ELR (cell line): ENCODE measurements at places on chromosomes 11 and 22.

GRCh38 chr11:83193315-83194280 is at the start of gene ANKRD42:
Gene ANKRD42 (plus strand): TSS chr11:83193712. CDS start chr11:83194671, 959 bp downstream.
- peak; percentile 97 for DNase-seq

DNA sequence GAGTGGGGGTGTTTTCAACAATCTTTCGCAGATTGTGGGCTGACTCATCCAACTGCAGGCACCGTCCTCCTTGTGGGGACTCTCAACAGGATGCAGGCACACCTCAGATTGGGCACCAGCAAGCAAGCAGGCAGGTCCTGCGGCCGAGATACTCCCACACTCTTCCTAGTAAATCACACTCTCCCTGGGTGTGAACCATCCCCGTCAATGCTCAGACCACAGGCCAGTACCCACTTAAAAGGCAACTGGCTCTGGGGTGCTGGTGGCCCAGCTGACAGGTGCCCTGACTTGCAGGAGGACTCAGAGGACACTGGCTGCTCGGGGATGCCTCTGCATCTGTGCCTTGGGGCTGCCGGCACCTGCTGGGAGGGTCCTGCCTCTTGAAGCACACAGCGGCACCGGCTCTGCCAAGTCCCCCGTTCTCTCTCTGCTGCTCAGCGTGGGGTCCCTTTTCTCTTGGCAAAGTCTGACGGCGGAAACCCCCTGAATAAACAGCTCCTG is 282.5 kb downstream of the CTTN start:
- DNase-seq: no peak

DNA sequence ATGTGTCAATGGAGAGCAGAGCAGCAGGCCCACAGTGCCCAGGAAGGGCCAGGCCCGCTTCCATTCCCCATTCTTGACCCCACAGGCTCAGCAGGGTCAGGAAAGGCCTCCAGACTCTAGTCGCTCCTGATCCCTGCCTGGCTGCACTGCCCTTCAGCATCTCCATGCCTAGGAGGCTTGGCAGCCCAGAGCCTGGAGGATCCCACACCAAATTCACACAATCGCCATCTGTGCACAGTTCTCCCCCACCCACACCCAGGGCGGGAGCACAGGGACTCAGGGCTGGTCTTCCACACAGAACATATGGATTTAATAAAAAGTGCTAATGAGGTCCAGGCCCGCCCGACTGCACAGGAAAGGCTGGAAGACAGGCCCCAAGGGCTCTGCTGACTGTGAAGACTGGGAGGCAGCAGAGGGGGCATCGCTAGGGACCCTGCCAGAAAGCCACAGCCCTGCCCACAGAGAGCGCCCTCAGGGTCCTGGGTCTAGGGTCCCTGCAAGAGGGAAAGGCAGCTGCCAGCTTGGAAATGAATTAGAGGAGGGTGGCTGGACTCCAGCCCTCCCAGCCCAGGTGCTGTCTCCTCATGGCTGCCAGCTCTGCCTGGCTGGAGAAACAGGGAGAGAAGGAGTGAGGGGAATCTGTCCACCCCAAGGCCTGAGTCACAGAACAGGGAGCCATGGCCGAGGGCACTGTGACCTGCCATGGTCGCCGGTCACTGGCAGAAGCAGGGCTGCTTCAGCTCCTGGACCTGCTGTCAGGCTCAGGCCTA is 39.7 kb downstream of the DKK3 start:
- DNase-seq: no peak

DNA sequence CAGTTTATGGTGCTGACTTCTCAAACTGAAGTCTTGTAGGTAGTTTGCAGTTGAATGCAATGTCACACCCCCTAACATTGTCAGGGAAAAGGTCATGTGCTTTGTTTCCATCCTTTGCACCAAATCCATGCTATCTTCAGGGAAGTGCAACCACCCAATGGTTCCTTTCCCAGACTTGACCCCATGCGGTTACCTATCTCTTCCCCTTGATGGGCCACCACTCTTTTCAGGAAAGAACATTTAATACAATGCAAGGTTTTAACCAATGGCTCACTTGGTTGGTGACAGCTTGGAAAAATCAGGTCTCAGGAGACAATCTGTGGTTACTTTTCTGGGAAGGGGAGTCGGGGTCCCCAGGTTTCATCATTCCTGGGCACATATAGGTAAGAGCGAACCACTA is 2.1 kb downstream of the ABTB2 start:
- DNase-seq: no peak

GRCh38 chr11:69962152-69962551 is 116.0 kb upstream of the ANO1 start:
- DNase-seq: peak; percentile 82

DNA sequence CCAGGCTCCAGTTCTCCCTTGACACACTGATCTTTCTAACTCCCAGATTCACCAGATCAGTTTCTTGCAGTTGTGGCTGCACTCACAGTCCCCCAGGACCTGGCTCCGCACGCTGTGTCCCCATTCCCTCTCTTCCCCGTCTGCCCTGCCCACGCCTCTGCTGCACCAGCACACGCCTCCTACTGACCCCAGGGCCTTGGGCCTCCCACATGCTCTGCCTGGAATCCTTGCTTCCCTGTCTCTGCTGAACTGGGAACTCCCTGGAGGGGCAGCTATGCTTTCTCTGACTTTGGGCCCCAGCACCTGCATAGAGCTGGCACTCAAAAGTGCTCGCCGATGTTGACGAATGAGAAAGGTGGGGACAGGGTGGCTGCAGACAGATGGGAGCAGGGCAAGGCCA is 68.9 kb downstream of the MYO7A start:
- DNase-seq: no peak

- no peak for DNase-seq
Measured at GRCh38 chr11:99327527-99327926, 306.8 kb downstream of the CNTN5 start.

GRCh38 chr22:29224121-29224858 is 18.6 kb downstream of the EMID1 start:
- no peak for DNase-seq

DNA sequence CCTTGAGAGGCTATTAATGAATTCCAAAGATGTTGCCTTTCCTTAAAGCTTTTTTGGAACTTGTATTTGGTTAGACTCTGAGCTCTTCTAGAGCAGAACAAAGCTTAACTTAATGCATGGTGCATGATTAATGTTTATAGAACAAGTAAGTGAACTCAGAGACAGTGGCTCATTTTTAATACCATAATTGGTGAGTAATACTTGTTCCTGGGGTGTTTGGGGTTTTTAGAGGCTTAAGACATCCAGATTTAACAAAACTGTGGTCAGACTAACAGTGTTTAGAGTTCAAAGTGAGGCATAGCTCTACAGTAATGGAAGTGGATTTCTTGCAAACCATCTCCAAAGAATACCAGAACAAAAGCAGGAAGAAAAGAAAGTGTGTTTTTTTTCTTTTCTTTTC is 73.7 kb upstream of the CTSC start:
- peak; percentile 72 for DNase-seq

DNA sequence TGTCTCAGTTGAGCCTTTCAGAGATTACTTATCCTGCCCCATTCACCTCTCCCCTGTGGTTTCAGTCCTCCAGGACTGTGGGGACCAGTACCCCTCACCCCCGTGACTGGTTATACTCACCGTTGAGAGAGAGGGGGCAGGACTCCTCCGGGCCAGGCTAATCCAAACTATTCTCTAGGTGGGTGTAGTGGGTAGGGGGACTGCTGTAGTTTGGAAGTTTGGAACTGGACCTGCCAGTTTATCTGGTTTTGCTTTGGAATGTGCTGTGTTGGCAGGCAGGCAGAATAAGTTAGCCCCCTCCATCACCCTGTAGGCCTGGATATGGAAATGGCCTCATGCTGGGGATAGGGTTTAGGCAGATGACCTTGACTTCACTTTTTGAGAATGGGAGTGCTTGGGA is 13.5 kb downstream of the TEAD1 start:
- no peak for DNase-seq

GRCh38 chr11:36411202-36411640 is 98.9 kb downstream of the TRAF6 start:
- no peak for DNase-seq

GRCh38 chr11:130940706-130941105 is 24.4 kb upstream of the SNX19 start:
- no peak for DNase-seq

DNA sequence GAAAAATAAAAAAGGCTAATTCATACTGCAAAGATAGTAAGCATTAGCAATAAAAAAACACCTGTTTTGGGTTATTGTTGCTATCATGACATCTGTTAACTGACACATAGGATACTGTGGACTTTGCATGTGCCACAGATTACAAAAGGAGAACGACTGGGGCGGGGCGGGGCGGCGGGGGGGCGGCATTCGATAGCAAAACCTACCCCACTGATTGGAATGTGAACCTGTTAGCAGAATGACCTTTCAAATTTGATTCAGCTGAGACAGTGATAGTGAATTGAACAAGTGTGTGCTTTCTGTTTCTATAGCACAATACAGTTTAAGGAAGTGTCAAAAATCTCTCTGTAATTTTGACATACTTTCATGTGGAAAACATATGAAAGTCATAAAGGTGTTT is 14.9 kb downstream of the MMP20 start:
- no peak for DNase-seq

DNA sequence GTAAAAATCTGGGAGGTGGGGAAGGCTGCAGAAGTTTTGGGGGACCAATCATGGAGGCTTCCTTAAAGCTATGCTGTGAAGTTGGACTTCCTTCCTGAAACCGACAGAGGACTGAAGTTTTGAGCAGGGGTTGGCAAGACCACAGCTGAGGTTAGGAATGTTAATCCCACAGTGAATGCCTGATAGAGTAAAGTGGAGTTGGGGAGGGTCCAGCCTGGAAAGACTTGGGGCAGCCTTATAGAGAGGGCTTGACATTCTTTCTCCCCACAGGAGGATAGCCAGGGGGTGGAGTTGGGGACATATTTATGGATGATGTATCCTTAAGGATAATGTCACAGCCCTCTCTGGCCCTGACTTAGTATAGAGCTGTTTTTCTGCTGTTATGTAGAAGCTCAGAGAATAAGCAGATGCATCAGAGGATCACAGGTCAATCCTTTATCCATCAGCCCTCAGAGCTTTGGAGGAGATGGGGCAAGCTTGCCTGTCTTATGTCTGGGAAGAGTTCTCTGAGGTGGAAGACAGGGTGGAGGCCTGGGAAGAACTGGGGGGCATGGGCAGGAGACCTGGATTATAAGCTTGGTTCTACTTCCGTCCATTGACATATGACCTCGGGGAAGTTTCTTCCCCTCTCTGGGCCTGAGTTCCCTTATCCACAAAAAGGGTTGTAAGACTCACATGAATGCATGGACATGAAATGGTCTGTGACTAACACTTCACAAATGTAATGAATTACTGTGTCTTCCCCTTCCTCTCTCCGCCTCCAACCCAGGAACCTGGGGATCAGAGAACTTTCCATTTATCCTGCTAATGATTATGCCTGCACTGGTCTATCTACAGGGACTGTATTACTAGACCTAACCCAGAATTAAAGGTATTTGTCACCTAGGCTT is 317.8 kb downstream of the MIAT start:
- peak; percentile 6 for DNase-seq

GRCh38 chr11:57181678-57182305 is at the start of gene LRRC55:
Gene LRRC55 (plus strand): TSS chr11:57181953. CDS start chr11:57182023, 70 bp downstream.
- DNase-seq: no peak

DNA sequence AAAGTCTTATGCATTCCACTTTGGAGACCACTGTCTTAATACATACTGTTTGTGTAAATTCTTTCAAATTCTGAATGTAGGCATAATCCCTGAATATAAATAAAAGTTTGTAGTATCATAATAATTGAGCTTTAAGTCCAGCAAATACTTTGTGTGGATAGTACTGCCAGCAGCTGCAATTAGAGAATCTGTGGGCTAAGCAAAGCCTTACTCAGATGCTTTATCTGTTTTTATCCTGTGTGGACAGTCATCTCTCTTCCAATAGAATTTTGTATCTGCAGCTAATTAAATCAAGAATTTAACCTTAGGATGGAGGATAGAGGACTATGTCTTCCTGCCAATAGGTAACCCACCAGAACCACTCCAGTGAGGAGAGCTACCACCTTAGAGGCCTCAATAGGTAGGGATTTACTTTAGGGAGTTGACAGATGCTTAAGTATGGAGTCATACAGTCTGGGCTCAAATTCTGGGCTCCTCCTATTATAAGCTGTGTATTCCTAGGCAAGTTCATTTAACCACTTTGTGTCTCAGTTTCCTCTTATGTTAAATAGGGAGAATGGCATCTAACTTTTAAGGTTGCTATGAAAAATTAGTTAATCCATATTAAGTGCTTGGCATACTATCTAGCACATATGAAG is 71.1 kb downstream of the STIM1 start:
- no peak for DNase-seq

GRCh38 chr11:1025410-1026162 is 10.9 kb downstream of the MUC6 start:
- DNase-seq: no peak

DNA sequence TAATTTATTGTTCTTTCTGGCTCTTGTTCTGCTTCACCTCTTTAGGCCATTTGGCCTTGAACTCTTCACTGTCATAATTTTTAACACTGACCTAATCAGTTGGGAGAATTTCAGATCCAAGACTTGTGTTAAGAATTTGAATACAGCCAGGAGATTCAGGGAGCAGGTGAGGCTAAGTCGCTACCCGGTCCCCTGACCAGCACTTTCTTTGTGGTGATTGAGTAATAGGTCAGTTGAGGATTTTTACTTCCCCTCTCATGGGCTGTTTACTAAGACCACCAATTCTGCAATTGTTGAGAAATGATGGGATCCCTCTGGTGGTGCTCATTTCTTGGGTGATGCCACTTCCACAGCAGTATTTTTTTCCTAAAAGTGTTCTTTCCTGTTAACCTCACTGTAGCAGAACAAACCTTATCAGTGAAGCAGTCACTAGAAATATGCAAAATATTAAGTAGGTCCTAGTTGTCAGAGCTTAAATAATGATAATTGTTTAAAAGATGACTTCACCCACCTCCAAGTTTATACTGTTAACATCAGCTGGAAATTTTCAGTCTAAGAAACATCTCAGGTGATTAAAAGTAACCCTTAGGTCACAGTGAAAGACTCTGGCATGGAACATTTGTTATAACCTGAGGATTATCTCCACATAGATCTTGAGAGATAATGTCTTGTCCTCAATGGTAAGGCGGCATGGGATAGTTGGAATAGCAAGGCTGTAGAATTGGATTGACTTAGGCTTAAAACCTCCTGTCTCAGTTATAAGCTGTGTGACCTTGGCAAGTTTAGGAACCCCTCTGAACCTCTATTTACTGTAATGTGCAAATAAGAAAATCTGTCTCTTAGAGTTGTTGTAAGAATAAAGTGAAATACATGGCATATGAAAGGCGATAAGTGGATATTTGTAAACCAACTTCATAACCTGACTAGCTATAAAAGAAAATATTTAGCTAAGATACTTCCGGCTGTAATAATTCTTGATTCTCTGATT is 41.3 kb downstream of the POLD3 start:
- no peak for DNase-seq
